ENCODE measurements at places on chromosomes 2 and 18.

- no peak for DNase-seq
Observed at GRCh38 chr2:200661477-200661876, 75.7 kb downstream of the AOX1 start.

DNA sequence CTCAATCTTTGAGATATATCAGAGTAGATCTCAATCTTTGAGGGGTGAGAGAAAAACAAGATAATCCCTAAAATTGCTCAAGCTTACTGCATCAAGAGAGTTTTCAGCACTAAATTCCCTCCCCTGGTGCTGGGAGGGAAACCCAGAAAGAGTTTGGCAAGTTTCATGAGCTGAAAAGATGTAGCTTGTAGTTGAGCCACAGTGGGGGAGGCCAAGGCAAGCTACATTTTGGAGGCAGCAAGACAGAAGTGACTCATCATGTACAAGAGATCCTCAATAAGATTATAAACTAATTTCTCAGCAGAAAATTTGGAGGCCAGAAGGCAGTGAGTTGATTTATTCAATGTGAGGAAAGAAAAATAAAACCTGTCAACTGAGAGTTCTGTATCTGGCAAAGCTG is 308.2 kb downstream of the PIEZO2 start:
- DNase-seq, result no peak

- DNase-seq, result no peak
Observed at GRCh38 chr2:42829671-42830440, 37.5 kb upstream of the HAAO start.

- DNase-seq, result no peak
Observed at GRCh38 chr2:60556576-60557485, 3.4 kb upstream of the BCL11A start.

DNA sequence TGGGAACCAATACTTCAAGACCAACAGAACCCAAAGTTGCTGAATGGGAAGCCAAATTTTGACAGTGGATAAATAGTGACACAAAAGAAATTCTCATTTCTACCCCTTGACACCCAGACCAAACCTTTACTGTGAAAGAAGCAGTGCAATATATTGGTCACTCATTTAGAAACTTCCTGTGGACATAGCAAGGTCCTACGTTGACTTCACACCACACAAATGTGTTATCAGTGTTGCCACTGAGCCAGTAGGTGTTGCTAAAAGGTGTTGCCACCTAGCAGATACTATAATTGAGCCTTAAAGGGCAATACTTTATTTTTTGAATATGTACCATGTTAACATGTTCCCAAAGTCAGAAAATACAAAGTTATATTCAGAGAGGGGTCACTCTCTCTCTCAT is 1008.9 kb upstream of the CDH2 start:
- DNase-seq, result no peak

GRCh38 chr2:171167352-171167997 is 6.8 kb upstream of the TLK1 start:
- no peak for DNase-seq

DNA sequence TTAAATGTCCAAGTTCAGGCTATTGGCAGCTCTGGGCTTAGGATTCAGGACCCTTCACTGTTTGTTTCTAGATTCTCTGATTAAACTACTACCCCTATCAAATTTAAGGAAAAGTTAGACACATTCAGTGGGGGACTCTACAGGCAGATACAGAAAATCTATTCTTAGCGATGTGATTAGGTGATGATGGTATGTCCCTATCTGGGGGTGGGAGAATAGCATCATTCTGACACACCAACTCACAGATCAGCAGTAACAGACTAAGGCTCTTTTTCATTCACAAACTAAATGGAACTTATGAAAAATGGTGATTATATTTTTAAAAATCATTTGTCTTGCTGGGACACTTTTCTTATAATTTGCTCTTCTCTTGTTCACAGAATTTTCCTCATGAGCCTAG is 232.9 kb upstream of the CDH2 start:
- DNase-seq, result no peak

GRCh38 chr2:130756053-130756873 is 923 bp downstream of the AMER3 start:
- DNase-seq, result no peak

GRCh38 chr2:210337159-210337558 is 22.2 kb upstream of the MYL1 start:
- no peak for DNase-seq

DNA sequence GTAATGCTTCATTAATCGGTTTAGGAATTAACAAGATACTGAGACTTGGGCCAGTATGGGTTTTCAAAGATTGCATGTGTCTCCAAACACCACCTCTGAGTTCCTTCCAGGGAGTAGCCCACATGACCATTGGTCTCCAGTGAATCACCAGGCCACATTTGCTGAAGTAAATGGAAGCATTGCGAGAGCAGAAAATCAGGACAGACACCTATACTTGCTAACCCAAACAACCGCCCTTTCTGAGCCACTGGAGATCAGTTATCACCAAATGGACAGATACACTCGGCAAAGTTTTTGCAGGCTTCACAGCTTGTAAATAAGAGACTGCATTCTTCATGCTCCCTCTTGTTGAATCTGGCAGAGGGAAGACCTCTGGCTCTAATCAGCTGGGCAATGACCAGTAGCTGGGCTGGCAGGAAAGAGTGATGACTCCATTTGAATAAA is 40.9 kb downstream of the GATA6 start:
- peak; percentile 30 for DNase-seq
